ENCODE measurements at places on chromosomes 1 and 21.

- H3K4me3 ChIP-seq: peak within 1 kb of the TSS; percentile 60
- peak within 1 kb of the TSS; percentile 76 for H3K27ac ChIP-seq
- H3K36me3 ChIP-seq: no peaks in the 10 kb centered on the region
- DNase-seq: no peak
These were observed at the start of gene RAVER2 for GRCh38 chr1:64744492-64745180. Gene RAVER2 (plus strand): TSS chr1:64745075. CDS start chr1:64745173, 98 bp downstream.

DNA sequence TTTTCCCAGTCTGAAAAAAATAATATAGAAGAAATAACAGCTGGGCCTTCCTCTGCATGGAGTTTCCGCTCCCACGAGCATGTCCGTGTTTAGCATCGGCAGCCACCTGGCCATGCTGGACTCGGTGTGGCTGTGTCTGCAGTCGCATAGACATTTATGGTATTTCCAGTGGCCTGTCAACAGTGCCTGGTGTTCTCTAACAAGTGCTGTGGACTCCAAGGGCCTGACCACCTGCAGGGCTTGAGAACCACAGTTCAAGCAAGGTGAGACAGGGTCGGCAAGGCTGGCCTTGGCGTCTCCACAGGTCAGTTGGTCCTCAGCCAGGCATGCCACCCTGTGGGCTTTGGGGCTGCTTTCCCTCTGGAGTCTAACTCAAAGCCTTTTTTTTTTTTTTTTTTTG lies 124.8 kb downstream of the PGBD5 start:
- no peaks in the 10 kb centered on the region for H3K36me3 ChIP-seq
- no peak overlapping the region for H3K4me3 ChIP-seq
- no peak overlapping the region for H3K27ac ChIP-seq
- H3K4me1 ChIP-seq: no peaks in the 10 kb centered on the region
- no peaks in the 10 kb centered on the region for H3K27me3 ChIP-seq

- H3K27me3 ChIP-seq: no peaks in the 10 kb centered on the region
- DNase-seq: no peak
- no peak overlapping the region for H3K4me3 ChIP-seq
- no peaks in the 10 kb centered on the region for H3K4me1 ChIP-seq
- no peak overlapping the region for H3K27ac ChIP-seq
These were observed 31.5 kb downstream of the LDLRAD1 start for GRCh38 chr1:53986458-53986857.

GRCh38 chr21:34817821-34818661 lies 149.2 kb downstream of the CLIC6 start:
- H3K36me3 ChIP-seq: no peaks in the 10 kb centered on the region
- H3K27ac ChIP-seq: peak overlapping the region; percentile 14
- H3K4me1 ChIP-seq: peaks cover 4% of the 10 kb centered on the region
- no peak for DNase-seq

DNA sequence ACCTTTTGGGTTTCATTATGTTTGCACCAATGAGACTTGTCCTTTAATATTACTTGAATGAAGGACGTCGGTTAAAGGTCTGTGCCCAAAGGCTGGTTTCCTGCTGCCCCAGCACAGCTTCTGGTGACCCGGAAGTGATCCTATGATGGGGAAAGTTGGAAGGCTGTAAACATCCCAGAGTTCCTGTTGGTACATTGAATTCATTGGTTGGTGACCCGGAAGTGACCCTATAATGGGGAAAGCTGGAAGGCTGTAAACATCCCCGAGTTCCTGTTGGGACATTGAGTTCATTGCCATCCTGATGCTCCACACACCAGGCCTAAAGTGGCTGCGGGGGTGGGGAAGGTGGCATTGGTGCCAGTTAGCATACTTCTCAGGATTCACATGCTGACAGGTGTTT lies 187.3 kb downstream of the RYR2 start:
- H3K27me3 ChIP-seq: no peaks in the 10 kb centered on the region
- no peak for DNase-seq
- H3K36me3 ChIP-seq: no peaks in the 10 kb centered on the region
- H3K4me1 ChIP-seq: no peaks in the 10 kb centered on the region
- no peak overlapping the region for H3K4me3 ChIP-seq
- H3K27ac ChIP-seq: no peak overlapping the region

GRCh38 chr1:102296116-102296515 lies 299.4 kb upstream of the OLFM3 start:
- no peaks in the 10 kb centered on the region for H3K27me3 ChIP-seq
- no peak overlapping the region for H3K27ac ChIP-seq
- no peaks in the 10 kb centered on the region for H3K4me1 ChIP-seq
- no peaks in the 10 kb centered on the region for H3K36me3 ChIP-seq
- H3K4me3 ChIP-seq: no peak overlapping the region
- no peak for DNase-seq

DNA sequence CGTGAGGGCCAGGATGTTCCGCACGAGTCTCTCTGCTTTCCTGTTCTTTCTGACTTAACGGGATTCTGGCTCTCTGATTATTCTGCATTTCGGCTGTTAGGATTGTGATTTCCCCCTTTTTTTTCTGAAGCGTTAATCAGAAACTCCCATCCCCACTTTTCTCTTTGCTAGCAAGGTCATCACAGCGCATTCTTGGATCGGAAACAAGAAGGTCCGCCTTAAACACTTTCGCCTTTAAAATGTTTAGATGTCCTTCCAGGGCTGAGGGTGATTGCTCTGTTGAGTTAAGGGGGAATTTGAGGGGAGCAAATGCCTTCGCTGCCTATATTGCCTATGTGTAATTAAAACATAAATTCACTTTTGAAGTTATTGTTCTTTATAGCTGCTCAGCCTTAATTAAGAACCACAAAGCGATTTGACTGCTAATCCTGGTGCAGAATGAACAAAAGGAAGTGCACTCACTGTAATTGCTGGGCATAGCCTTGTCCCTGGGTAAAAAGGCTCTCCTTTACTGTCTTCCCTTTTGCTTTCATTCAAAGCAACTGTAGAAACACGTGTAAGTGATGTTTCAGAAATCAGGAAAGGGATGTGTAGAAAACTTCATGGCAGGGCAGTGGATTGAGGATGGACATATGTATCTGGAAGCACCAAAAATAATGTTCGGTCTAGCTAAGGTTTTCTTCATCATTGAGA lies 1.2 kb downstream of the LAMC1 start:
- no peaks in the 10 kb centered on the region for H3K36me3 ChIP-seq
- H3K4me1 ChIP-seq: peaks cover 9% of the 10 kb centered on the region
- DNase-seq: no peak
- H3K27ac ChIP-seq: peak overlapping the region; percentile 96

GRCh38 chr1:194447636-194448035 lies 1261.2 kb upstream of the B3GALT2 start:
- no peaks in the 10 kb centered on the region for H3K4me1 ChIP-seq
- H3K27me3 ChIP-seq: no peaks in the 10 kb centered on the region
- no peak for DNase-seq
- H3K27ac ChIP-seq: no peak overlapping the region
- no peaks in the 10 kb centered on the region for H3K36me3 ChIP-seq

DNA sequence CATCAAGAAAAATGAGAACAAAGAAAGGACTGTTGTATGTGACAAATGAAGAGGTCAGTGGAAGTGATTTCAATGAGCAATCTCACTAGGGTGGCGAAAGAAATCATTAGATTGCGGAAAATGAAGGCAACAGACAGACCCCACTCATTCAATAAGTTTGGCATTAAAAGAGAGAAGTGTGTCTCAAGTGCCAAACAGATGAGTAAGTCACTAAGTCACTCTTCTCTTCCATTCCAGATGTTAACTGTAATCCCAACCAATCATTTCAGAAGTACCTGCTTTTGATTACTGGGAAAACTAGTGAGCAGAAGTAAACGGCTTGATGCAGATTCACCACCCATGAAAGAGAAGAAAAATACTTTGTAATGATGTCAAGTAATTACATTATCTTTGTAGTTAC lies 144.3 kb upstream of the PRMT6 start:
- no peak overlapping the region for H3K27ac ChIP-seq
- H3K36me3 ChIP-seq: no peaks in the 10 kb centered on the region
- DNase-seq: no peak
- no peak overlapping the region for H3K4me3 ChIP-seq

GRCh38 chr1:198462365-198463019 lies 78.0 kb downstream of the ATP6V1G3 start:
- H3K4me3 ChIP-seq: no peak overlapping the region

- H3K4me1 ChIP-seq: no peaks in the 10 kb centered on the region
- H3K36me3 ChIP-seq: no peaks in the 10 kb centered on the region
- no peak overlapping the region for H3K4me3 ChIP-seq
- H3K27me3 ChIP-seq: no peaks in the 10 kb centered on the region
These were observed 104.8 kb downstream of the RGS2 start for GRCh38 chr1:192913683-192914082.

All from tibial nerve (tissue), 4 donors.